Activated CD4-positive, alpha-beta T cell treated with anti-CD3 and anti-CD28 coated beads for 48 hours (primary cell): ENCODE measurements at places on chromosomes 16 and 17.

- no peak for DNase-seq
Observed at GRCh38 chr17:73342541-73343167, 30.9 kb upstream of the CDC42EP4 start.

DNA sequence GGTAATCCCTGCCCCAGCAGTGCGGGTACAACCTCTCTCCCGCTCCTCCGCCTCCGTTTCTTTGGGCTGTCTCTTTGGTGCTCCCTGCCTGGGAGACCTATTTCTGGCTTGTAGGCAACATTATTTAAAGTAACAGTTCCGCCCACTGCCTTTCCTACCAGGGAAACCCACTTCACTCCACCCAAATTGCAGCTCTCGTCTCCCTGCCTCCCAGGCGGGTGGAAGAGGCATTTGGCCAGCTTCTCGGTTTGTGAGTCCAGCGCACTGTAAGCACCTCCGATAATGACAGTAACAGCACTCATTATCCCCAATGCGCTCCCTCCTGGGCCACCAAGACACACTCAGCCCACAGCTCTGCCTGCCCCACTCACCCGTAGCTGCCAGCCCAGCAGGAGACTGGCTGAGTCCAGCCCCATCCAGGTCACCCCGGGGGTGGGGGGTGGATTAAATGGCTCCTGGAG lies 165.1 kb upstream of the CDC42EP4 start:
- no peak for DNase-seq

DNA sequence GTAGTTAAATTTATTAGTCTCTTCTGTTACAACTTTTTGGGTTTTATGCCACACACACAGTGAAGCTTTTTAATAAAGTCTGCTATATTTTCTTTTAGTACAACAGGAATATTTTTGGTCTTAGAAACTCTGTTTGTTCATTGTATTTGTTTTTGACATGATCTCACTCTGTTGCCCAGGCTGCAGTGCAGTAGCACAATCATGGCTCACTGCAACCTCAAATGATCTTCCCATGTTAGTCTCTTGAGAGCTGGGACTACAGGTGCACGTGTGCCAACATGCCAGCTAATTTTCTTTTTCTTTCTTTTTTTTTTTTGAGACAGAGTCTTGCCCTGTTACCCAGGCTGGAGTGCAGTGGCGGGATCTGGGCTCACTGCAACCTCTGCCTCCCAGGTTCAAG lies 27.1 kb downstream of the PPM1D start:
- DNase-seq, result no peak

DNA sequence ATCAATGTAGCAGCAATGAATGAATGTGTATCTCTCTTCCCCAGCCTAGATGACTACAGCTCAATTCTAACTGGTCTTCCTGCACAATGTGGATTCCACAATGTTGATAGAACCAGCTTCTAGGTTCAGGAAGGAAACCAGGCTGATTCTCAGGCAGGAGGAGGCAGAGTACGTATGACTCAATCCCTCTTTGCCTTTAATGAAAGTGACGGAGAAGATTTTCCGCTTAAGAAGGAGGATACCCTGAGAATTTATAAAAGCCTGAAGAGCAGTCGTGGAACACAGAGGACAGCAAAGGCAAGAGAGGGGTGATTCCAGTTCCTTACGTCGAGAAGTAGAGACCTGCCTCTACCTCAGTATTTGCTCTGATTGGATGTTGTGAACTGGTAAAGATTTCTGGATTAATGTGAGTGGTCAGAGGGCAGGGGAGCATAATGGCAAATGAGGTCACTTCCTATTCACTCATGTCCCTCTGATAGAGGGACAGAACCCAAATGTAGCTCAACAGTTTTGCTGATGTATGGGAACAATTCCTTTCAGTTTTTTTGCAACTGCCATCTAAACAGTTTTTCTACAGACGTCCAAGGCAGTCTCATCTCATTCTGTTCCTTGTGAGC lies 15.0 kb upstream of the SLC16A11 start:
- no peak for DNase-seq

DNA sequence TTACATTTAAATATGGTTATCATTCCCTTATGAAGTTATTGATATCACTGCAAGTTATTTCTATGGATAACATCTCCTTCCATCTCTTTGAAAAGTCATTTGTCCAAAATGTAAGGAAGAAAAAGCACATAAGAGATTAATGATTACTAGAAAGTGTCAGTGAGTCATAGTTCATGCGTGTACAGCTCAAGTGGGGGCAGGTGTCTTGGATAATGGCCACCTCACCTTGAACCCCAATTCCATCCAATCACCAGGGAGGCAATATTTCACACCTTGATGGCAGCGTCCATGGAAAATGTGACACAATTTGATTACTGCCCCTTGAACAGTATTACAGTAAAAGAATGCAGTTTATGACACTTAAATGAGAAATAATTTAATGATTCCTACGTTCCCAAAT lies 358.3 kb upstream of the SOX9 start:
- DNase-seq, result no peak

DNA sequence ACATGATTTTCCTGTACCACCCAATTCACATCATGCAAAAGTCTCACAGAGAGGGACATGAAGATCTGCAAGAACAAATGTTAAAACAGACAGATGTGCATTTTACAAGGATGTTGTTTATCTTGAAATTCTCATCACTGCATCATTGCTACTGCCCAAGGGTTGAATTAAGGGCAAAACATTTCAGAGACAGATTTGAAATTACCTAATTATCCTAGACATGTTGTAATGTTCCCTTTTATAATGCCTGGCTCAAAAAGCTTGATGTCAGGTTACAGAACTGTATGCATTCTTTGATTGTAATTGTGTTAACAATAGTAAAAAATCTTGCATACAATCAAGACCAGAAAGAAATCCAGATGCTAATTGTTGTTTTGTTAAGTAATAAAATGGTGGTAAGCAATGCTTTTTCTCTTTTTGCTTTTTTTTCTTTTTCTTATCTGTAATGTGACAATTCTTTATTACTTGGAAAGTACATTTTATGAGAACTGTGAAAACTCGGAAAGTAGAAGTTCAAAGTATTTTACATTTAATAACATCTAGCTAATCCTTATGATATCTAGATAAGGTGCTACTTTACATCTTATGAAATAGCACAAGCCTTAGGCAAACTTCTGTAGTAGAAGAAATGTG lies 3.6 kb upstream of the DUSP14 start:
- no peak for DNase-seq

- DNase-seq, result no peak
Observed at GRCh38 chr16:49859125-49859811, 3.4 kb upstream of the ZNF423 start.

DNA sequence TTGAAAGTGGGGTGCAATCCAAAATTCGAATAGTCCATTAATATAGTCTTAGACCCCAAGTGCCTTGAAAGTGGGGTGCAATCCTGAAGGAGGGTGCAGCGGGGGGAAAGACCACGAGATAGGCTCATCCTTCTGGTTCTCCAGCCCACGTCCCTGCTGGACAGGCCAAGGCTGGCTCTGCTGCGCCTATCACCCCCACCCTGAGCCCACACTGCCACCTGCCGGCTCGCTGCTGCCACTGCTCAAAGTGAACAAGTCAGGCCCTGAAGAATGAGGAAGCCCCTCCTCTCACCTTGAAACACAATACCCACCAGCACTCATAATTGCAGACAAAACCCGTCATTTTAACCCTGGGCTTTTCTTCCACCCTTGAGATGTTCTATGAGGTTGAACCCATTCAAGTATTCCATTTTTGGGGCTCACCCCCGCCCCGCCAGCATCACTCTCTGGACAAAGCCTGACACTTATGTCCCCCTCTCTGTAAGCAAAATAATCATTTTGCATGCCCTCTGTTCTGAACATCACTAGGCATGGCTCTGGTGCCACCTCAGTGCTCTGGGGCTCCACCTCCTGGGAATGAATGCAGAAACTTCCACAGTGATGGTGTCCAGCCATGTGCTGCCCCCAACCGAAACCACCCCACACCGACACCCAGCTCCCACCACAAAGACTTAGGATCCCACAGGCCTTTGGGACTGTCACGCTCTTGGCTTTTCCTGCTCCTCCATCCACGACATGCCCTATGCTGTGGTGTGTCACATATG lies 56.8 kb downstream of the BEAN1 start:
- peak; percentile 86 for DNase-seq
